Stromal cell of bone marrow (primary cell): ENCODE measurements at places on chromosomes 1 and 21.

GRCh38 chr1:8631163-8631562, 186.3 kb downstream of the RERE start:
- DNase-seq: no peak

GRCh38 chr1:40003156-40004093, 37.1 kb upstream of the CAP1 start:
- no peak for DNase-seq

- no peak for DNase-seq
Observed at GRCh38 chr1:248890549-248891498, 15.2 kb upstream of the PGBD2 start.

DNA sequence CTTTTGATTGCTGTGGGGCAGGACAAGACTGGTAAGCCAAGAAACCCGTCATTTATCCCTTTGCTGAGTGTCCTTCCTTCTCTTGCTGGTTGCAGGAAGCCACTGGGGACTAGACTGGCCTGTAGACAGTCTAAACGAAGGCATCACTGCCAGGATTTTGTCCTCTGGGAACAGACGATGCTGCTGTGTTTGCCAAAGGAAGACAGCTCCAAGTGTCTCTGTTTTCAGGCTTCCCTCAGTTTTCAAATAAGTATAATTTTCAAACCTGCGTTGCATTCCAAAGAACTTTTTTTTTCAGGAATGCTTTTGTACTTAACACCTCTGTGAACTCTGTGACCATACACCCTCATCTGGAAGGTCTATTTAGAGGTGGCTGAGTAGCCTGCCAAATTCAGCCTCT, 269.4 kb downstream of the HLX start:
- DNase-seq: no peak

- DNase-seq: no peak
Observed at GRCh38 chr1:201365251-201365650, 12.2 kb downstream of the TNNT2 start.
